COLO829 (cell line): ENCODE measurements at places on chromosomes 4 and X.
A peak's percentile ranks its signal among the peaks of the same experiment; 100 is the strongest.

DNA sequence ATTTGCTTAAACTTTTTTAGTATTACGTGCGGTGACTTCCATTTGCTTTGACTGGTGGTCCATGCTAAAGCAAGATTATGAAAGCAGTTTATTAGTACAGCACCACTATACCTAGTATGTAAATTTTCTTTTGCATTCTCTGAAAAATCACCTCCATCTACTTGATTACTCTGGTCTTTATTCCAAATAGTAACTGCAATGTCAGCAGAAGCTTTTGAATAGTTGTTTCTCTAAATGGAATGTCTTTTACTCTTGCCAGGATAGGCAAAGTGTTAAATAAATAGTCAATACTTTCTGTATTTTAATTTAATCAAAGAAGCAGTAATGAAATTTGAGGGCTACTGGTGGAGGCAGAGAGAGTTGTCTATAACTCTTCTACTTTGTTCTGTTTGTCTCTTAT lies 167.2 kb upstream of the SLC4A4 start:
- DNase-seq: no peak

DNA sequence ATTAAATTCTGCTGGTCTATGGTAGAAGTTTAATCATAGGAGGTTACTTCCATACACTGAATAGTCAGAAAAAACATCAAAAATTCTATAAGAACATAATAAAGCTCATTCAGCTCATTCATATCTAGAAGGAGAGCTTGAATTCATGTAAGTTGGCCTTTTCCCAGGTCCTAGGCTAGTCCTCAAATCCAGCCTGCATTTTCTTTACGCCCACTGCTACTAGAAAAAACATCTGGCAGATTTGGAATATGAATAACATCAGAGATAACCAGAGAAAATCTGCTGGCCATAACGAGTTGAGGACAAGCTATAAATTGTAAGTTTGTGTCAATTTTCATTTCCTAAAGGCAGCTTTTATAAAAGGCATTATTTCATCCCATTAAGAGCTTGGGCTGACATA lies 95.5 kb downstream of the MXRA5 start:
- no peak for DNase-seq

GRCh38 chrX:38379088-38379487 lies 26.7 kb downstream of the OTC start:
- DNase-seq: no peak

GRCh38 chr4:35802644-35803043 lies 441.7 kb downstream of the ARAP2 start:
- no peak for DNase-seq

GRCh38 chr4:173074501-173074946 lies 94.1 kb upstream of the GALNT7 start:
- DNase-seq: no peak

DNA sequence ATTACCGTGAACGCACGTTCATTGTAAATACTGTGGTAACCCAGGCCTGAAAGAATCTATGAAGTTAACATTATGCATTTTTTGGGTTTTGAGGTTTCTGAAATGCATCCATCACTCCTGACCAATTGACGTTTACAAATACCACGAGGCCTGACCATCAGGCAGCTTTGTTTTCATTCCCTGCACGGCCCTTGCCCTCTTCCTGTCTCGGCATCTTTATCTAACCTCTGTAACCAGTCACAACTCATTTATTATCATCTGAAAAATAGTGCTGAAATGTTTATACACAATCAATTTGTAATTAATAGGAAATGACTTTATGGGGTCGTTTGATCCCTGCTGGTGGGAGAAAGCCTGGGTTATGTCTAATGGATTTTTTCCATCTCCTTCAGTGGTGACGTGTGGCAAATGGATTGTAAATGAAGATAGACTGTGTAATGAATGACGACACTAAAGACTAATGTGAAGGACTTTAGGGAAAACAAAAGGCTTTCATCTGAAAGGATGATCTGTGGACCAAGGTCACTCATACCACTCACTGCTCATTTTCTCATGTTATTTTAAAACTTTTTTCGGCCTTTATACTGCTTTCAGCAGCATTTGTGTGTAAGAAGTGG lies 102.7 kb upstream of the SORBS2 start:
- DNase-seq: peak; percentile 59

- DNase-seq: no peak
Observed at GRCh38 chr4:38684951-38685844, 21.2 kb downstream of the KLF3 start.

DNA sequence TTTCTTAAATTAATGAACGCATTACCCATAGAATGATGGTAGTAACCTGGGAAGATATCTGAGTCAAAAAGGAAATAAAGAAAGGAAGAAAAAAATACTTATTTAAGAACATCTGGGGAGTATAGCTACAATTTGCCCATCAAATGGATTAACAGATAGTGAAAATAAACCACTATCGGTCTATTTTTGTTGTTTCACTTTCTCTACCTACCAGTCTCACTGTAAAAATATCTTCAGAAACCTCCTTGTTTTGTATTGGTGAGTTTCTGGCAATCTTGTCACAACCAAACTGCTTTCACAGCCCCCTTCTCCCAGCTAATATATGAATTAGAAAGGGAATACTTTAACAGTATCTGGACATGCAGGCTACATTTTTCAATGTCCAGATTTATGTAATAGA lies 783.5 kb downstream of the STPG2 start:
- no peak for DNase-seq

- no peak for DNase-seq
Observed at GRCh38 chrX:108344216-108344615, 94.0 kb downstream of the COL4A6 start.

- DNase-seq: no peak
Observed at GRCh38 chrX:143580266-143580665, 55.6 kb downstream of the SLITRK4 start.

- no peak for DNase-seq
Observed at GRCh38 chr4:126465341-126465740, 1150.6 kb downstream of the FAT4 start.

DNA sequence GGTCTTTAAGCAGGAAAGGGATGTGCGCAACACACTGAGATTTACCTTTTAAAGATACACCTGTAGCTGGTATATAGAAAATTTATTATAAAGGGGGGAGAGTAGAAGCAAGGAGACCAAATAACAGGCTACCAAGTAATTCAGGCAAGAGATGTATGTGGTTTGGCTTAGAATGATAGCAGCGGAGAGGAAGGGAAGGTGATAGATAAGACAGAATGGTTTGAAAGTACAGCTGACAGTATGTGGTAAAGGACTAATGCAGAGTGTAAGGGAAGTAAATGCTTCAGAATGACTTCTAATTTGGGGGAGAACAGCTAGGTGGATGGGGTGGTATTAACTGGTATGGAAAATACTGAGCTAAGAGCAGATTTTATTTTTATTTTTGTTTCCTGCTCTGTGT lies 308.9 kb downstream of the ANTXR2 start:
- DNase-seq: no peak

GRCh38 chr4:38509551-38509950 lies 154.4 kb upstream of the KLF3 start:
- no peak for DNase-seq

DNA sequence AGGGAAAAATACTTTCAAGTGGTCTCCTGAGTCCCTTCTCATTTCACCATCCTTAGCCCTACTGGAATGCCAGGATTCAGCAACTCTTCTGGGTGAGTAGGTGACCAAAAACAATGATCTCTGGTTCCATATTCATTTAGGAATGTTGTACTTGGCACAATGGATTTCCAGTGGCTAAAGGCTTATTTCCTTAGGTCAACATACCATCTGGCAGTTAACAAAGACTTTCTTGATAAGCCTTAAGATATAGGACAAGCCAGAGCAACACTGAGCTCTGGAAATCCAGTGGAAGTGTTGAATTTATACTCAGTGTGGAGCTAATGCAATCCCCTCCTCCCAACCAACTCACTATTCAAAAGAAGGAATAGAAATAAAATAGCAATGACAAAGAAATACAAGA lies 139.4 kb upstream of the EMCN start:
- DNase-seq: peak; percentile 13

DNA sequence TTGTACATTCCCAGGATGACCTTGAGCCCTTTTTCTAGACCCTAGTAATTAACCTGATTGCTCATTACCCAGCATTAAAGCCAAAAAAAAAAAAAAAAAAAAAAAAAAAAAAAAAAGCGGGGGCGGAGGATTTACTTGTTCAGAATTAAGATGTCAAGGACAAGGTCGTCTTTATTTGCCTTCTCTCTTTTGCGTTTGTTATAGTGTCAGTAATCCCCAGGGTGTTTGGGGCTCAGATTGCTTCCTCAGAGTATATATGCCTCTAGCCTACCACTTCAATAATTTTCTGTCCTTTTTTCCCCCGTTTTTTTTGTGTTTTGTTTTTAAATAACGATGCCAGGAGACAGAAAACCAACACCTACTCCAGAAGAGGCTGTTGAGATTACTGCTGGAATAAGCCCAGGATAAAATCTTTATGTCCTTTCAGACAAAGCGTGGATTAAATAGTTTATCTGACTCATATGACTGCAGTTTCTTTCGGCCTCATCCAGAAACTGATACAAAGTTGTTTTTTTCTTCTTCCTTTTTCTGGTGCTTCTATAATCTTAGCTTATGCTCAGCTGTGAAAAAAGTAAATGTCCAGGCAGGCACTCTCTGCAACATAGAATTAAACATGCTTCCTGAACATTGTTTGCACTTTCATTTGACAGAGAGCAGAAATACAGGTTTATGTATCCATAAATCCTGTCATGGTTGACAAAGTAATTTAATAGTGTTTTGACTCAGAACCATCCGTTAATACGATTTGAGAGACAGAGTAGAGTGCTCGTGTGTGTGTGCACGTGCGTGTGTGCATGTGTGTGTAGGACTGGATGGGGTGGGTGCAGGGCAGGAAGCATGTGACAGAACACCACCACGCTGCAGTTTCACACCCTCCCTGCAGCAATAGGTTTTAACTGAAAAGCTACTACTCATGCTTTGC lies 138.6 kb downstream of the AFF1 start:
- peak; percentile 66 for DNase-seq

DNA sequence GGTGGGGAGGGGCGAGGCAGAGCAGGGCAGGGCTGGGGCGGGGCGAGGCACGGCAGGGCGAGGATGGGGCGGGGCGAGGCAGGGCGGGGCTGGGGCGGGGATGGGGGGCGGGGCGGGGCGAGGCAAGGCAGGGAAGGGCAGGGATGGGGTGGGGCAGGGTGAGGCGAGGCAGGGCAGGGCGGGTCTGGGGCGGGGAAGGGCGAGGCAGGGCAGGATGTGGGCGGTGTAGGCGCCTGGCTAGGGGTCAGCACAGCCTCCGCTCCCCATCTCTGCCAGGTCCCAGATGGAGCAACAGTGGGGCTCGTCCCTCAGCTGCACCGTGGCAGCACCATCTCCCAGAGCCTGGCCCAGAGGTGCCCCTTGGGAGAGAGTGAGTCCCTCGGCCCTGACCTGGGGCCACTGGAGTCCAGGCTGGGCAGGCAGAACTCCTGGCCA lies 4.2 kb upstream of the SRPK3 start:
- DNase-seq: no peak

DNA sequence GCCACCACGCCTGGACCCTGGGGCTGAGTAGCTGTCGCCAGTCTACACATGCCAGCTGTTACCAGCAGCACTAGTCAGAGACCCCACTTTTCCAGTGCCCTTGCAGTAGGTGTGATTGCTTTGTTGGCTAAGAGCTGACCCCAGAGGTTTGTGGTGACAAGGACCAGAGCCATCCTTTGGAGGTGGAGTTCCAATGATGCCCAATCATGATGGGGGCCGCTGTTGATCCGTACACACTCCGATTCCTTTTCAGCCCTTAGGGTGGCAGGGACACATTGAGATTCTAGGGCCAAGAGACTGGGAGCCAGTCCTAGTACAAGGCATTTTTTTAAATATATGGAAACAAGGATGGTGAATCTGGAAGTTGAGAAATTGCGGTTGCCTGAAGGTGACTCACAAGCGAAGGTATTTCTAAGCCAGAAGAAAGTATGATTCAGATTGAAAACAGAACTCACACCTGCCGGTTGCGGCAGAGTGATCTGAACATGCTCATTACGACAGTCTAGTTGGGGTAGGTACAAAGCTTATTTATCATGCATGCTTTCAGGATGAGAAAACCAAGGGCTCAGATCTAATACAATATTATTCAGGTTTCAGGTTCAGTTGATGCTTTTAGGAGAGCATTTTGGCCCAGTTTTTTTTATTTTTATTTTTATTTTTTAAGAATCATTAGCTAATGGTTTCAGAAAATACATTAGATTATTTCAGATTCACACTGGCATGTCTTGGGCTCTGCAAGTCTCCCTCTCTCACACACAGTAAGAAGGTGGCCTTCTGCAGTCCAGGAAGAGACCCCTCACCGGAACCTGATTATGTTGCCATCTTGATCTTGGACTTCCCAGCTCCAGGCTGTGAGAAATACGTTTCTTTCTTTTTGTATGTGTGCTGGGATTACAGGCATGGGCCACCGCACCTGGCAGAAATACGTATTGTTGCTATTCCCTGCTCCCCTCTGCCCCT lies 43.4 kb downstream of the SHROOM2 start:
- no peak for DNase-seq
